CD4-positive, alpha-beta T cell treated with Interleukin-4 for 1 hour (primary cell): ENCODE measurements at places on chromosomes 5 and 9.

DNA sequence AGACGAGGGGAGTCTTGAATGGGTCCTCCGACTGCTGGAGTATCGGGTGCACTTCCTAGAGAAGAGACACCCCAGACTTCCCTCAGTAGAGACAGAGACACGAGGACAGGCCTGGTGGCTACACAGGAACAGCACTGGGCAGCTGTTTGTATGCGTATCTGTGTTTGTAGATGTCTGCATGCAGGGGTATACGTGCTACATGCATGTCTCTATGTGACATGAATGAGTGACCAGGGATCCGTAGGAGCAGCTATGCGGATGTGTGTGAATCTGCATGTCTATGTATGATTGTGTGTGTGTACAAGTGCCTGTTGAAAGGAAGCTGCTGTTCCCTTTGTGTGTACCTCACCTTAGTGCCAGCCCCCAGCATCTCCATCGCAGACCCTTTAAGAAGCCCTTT lies 31.2 kb downstream of the CNTFR start:
- no peak for DNase-seq

- no peak for DNase-seq
These were observed 53.8 kb upstream of the CLINT1 start for GRCh38 chr5:157912621-157913325.

- peak; percentile 37 for DNase-seq
These were observed 13.0 kb downstream of the SLC4A9 start for GRCh38 chr5:140372971-140373487.

GRCh38 chr9:97039514-97039860 lies 545 bp upstream of the CTSV start:
- DNase-seq, result no peak

DNA sequence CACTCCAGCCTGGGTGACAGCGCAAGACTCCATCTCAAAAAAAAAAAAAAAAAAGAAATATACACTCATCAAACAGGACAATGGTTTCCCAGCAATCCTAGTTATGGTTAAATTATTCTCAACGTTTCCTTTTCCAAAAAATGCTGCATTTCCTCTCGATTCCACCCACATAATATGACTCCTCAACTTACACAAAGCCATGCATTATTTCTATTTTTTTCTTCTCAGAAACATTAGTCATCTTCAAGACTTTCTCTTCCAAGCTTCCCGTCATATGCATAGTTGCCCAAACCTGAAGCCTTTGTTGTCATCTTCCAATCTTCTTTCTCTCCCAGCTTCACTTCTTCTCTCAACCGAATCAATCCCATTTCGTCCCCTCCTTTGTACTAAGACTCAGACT lies 61.4 kb upstream of the RANBP6 start:
- no peak for DNase-seq

GRCh38 chr5:111993242-111993641 lies 236.2 kb upstream of the NREP start:
- no peak for DNase-seq
